H1 (cell line): ENCODE measurements at places on chromosomes 13 and 19.

DNA sequence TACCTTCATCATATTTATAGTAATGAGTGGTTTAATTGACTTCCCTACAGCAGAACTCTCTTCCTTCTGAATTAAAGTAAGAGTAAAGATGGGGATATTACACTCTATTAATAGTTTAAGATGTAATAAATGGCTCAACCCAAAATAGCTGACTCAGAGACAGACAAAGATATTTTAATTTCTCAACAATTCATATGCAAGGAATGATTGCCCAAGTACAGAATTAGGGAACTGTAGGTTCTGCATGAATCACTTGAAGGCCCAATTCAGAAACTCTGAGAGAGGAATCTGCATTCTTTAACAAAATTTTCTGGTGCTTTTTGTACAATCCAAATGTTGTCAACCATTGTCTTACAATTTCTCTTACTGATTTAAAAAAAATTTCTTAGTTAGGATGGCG is 42.9 kb upstream of the PCDH9 start:
- no peak for DNase-seq

- DNase-seq = no peak
Observed at GRCh38 chr19:51565583-51565982, 5.5 kb upstream of the ZNF175 start.

GRCh38 chr19:43779147-43779819 is 1.5 kb downstream of the KCNN4 start:
- no peak for DNase-seq

- DNase-seq = no peak
Observed at GRCh38 chr13:106187101-106187500, 348.4 kb downstream of the EFNB2 start.

DNA sequence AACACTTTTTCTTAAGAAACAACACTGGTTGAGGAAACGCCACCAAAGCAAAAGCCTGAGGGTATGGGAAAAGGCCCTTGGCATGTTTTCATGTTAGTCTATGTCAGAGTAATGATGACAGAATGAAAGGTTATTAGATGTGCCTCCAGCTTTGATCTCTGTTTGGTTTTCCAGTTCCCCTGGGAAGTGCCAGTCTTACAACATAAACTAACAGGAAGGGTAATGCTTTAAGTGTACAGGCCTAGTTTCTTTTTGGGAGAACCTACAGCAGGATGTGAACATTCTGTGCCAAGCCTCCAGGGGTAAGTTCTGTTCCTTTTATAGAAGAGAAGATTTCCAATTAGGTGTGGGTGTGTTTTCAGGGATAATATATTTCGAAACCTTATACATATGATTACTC is 121.7 kb downstream of the FNDC3A start:
- no peak for DNase-seq

DNA sequence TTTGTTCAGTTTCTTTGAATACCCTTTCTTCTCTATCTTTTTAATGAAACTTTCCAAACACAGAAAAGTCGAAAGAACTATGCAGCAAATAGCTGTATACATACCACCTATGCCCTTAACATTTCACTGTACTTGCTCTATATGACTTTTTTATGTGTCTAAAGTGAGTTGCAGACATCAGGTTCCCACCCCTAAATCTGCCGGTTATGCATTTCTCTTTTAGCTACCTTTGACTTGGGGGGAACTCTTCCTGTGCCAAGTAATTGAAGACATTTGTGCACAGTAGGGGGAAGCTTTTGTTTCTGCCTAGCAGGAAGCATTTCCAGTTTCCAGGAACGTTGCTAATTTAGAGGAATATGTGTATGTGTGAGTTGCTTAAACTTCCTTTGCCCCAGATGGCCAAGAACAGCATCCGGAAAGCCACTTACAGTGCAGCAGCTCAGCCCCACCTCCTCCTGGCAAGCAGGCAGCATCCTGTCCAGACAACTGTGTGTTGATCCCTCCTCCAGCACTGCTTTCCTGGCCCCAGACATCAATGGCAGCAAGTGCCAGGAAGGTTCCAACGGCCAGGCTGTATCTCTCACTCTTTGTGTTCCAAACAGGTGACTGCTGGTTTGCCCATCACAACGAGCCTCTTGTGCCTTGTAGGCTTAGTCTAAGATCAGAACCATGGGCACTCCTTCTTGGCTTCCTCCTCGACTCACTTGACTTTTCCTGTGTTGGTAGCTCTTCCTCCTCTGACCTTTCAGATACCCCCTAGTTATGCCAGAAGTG is 14.7 kb upstream of the GRAMD1A start:
- DNase-seq = peak; percentile 60

- DNase-seq = peak; percentile 56
Observed at GRCh38 chr13:41107584-41108014, 25.0 kb downstream of the KBTBD6 start.

- no peak for DNase-seq
Observed at GRCh38 chr13:110008816-110009215, 222.4 kb upstream of the IRS2 start.

DNA sequence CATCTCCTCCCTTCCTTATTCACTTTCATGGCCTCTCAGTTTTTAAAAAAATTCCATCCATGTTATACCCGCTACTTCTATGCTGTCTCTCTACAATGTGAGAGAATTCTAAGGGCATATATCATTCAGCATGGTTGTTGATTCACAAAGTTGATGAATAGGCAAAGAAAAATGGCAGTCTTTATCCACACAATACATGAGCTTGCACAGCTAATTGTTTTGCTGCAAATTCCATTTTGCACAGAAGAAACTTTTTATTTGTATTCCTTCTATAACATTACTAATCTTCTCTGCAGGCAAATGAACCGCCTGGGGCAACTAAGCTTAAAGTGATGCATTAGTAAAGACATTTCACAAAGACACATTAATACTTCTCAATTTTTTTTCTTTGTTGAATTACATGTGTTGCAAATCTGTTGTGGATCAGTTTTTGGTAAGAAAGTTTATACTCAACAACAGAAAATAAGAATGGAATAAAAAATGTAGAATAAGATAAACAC is 196.9 kb downstream of the LIG4 start:
- DNase-seq = no peak

GRCh38 chr13:59497621-59498247 is 666.0 kb downstream of the DIAPH3 start:
- DNase-seq = no peak

GRCh38 chr13:112893570-112894422 is 75.2 kb upstream of the MCF2L start:
- peak; percentile 36 for DNase-seq

GRCh38 chr13:25037057-25037813 is 58.7 kb upstream of the PABPC3 start:
- DNase-seq = no peak

- no peak for DNase-seq
Observed at GRCh38 chr13:83568019-83568418, 314.3 kb downstream of the SLITRK1 start.

DNA sequence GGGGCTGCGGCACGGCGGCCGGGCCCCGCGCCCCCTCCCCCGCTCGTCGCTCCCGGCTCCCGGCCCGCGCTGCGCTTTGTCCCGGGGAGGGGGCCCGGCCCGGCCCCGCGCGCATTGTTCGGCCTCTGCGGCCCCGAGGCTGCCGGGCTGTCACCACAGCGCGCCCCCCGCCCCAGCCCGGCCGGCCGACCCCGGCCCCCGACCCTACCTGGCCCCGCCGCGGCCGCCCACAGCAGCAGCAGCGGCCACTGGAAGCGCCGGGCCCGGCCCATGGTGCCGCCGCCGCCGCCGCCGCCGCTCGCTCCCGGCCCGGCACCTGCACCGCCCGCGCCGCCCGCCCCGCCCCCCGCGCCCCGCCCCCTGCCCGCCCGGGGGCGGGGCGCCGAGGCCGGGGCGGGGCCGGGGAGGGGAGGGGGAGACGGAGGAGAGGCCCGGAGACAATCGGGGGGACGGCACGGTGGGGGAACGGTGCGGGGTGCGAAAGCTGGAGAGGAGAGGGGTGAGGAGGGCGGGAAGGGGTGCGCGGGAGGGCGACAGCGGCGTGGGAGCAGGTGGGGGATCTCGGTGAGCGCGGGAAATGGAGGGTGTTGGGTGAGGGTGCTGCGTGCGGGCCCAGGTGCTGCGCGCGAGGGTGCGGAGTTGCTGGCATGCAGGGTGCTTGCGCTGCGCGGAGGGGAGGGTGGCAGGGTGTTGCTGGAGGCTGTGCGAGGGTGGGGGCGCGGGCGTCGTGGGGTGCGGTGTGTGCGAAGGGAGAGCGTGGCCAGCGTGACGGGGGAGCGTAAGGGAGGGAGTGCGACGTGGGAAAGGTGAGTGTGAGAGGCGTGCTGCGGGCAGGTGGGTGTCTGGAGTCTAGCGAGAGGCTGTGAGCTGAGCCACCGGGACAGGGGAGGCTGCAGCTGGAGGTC is at the start of gene CADM4:
CADM4 (minus strand) TSS at position 332 of the 905 bp plus-strand sequence; CDS start at position 272, 60 bp downstream.
- DNase-seq = no peak

DNA sequence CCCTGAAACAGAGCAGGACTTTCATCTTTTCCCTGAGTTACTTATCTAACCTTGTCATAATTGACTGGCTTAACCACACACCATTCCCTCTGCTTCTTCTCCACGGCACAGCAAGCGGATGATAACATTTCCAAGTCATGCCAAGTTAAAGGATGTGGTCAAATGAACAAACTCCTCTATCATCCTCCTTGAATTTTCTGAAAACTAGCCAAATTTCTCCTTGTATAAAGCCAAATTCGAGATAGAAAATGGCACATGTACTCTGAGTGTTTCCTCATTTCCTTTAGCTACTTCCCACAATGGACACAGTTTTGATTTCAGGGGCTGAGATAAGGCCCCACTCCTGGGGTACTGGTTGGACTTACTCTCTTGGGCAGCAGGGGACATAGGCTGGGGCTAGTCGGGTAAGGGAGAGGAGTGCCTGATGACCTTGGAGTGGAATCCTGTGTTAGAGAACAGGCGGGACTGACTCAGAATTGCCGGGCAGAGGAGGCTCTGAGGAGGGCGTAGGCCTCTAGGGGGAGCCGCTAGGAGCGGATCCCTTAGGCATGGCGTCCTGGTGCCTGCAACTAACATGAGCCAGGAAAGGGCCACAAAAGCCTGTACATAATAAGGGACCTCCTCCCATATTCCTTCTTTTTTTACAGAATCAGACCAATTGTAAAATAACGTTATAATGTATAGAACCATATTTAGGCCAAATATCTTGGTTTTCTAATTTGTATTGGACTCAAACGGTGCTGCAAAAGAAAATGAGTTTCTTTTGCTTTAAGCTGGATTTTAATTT is 20.3 kb upstream of the TMTC4 start:
- peak; percentile 78 for DNase-seq

- DNase-seq = no peak
Observed at GRCh38 chr13:39418424-39418823, 184.6 kb downstream of the LHFPL6 start.

GRCh38 chr19:51127755-51128154 is 3.0 kb downstream of the SIGLEC9 start:
- no peak for DNase-seq

DNA sequence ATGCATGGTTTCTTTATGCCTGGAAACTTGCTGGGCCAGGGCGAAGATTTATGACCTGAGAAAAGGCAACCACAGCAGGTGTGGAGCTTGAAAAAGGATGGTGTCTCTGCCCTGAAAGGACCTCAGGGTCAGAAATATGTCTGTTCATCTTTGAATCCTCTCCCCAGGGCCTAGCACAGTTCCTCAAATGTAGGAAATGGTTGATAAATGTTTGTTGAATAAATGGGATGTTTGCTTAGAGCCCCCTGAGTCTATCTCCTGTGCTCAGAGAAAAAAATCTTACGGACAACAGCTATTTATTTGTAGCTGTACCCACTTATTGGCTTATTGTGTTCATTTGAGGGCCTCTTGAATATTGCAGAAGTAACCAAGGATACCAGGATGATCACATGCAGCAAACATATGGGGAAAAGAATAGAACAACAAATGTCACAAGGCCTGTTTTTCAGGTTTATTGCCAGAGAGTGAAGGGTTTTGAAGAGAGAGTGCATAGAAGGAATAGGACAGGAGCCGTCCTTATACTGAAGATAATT is 114.5 kb downstream of the KLF5 start:
- no peak for DNase-seq

DNA sequence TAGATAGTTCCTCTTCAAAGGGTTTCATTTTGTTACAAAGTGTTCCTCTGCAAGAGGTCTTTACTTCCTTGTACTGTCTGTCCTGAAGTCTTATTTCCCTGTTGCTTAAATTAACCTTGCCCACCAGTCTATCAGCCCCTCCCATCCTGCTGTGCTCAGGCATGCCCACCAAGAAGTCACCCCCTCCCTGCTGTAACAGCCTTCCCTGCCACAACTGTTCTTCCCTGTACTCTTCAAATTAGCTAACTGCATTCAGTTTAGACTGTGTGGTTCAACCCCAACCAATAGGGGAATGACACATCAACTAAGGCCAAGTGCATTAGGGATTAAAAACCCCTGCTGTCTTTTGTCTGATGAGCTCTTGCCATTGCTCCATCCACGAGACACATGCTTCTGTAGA is 34.4 kb upstream of the ZNF562 start:
- no peak for DNase-seq

- DNase-seq = no peak
Observed at GRCh38 chr13:22103046-22104027, 432.5 kb downstream of the FGF9 start.

DNA sequence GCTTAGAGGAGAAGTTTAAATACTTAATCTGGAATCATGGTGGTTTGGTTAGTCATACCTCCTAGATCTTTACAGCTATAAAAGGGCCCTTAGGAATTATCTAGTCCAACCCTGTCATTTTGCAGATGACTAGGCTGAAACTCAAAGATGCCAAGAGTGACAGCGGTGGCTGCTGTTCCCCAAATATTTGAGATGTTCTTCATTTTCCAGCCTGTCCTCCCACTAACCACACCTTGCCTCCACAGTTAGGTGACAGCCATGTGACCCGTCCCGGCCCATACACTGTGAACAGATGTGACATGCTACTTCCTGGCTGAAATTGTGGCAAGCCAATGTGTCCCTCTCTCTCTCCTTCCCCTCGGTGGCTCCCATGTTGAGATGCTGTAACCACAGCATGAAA is 225.5 kb upstream of the IPO5 start:
- DNase-seq = no peak

GRCh38 chr13:50370303-50370950 is 355.2 kb downstream of the KCNRG start:
- no peak for DNase-seq

GRCh38 chr13:23631311-23632047 is 61.3 kb downstream of the TNFRSF19 start:
- no peak for DNase-seq

GRCh38 chr13:27432611-27433210 is 8.3 kb downstream of the GTF3A start:
- DNase-seq = no peak

GRCh38 chr13:48532256-48532505 is 699 bp downstream of the RCBTB2 start:
- DNase-seq = no peak

DNA sequence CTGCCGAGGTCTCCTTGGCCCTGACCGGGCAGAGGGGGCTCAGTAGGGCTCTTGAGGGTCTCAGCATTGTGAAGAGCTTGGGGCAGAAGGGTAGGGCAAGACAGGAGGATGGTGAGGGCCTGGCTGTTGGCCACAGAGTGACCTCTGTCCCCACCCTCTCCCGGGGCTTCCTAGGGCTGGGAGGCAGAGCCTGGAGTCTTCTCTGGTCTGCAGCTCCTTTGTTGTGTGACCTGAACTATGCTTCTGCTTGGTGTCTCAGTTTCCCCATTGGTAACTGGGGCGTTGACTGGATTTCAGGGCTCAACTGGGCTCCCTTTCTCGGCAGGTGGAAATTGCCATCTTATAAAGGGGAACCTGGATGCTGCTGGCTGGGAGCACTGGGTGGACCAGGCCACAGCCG is 30.1 kb upstream of the PEPD start:
- DNase-seq = no peak

GRCh38 chr19:16375157-16375935 is 50.7 kb downstream of the KLF2 start:
- no peak for DNase-seq

GRCh38 chr19:9838324-9838723 is 3.2 kb downstream of the PIN1 start:
- DNase-seq = no peak

GRCh38 chr19:45471111-45471930 is 3.5 kb downstream of the FOSB start:
- no peak for DNase-seq
